NCI-H1436 (cell line): ENCODE measurements at places on chromosomes 2 and 18.

GRCh38 chr2:179297927-179298326 is 33.3 kb upstream of the SESTD1 start:
- no peak for DNase-seq

GRCh38 chr2:200042102-200042735 is 86.8 kb downstream of the MAIP1 start:
- no peak for DNase-seq

DNA sequence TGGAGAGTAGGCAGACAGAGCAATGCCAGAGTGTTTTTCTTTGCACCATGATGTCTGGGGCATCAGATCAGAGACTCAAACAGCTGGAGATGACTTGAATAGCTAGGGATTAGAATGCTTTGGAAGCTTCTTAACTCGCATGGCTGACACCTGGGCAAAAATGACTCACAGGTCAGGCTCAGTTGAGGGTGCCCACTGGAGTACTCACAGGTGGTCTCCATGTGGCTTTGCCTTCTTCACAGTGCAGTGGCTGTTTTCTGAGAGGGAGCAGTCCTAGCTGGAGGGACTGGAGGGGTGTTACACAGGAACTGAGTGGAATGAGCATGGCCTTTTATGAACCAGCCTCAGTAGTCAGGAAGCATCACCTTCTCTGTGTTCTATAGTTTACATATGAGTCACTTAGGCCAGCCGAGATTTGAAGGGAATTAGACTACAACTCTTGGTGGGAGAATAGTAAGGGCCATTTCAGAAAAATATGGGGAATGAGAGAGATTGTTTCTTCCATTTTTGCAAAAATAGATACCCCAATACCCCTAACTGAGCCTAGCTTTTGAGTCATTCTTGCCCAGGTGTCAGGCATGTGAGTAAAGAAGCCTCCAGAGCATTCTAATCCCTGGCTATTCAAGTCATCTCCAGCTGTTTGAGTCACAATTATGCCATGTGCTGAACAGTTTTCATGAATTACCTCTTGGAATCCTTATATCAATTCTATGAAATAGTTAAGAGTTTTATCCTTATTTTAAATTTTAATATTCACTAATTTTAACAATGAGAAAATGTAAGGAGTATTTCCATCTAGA is 7.1 kb upstream of the PPP1R1C start:
- DNase-seq, result no peak

- DNase-seq, result no peak
Measured at GRCh38 chr2:8799004-8799403, 38.4 kb downstream of the KIDINS220 start.

- DNase-seq, result no peak
Measured at GRCh38 chr2:238466243-238466756, 39.6 kb downstream of the ASB1 start.

- DNase-seq, result no peak
Measured at GRCh38 chr2:56271275-56271674, 87.5 kb downstream of the CCDC85A start.

DNA sequence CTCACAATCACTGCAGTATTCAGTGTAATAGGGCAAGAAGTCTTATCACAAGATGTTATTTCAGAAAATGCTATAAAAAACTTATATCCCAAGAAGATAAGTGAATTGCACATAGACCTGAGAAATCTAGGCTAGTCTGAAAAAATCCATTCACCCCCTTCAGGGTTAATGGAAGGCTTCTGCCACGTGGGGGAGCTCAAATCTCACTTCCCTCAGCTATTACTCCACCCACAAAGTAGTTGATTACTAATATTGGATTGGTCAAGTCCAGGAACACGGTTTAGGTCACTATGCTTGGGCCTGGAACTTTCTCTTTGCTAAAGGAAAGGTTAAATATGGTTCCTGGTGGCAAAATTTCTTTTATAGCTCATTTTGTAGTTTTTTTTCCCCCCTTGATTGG is 51.2 kb upstream of the ADAM23 start:
- peak; percentile 39 for DNase-seq

GRCh38 chr2:10497797-10498251 is 49.7 kb upstream of the ODC1 start:
- DNase-seq, result peak; percentile 63

- no peak for DNase-seq
Measured at GRCh38 chr18:12840382-12840781, 43.7 kb downstream of the PTPN2 start.

DNA sequence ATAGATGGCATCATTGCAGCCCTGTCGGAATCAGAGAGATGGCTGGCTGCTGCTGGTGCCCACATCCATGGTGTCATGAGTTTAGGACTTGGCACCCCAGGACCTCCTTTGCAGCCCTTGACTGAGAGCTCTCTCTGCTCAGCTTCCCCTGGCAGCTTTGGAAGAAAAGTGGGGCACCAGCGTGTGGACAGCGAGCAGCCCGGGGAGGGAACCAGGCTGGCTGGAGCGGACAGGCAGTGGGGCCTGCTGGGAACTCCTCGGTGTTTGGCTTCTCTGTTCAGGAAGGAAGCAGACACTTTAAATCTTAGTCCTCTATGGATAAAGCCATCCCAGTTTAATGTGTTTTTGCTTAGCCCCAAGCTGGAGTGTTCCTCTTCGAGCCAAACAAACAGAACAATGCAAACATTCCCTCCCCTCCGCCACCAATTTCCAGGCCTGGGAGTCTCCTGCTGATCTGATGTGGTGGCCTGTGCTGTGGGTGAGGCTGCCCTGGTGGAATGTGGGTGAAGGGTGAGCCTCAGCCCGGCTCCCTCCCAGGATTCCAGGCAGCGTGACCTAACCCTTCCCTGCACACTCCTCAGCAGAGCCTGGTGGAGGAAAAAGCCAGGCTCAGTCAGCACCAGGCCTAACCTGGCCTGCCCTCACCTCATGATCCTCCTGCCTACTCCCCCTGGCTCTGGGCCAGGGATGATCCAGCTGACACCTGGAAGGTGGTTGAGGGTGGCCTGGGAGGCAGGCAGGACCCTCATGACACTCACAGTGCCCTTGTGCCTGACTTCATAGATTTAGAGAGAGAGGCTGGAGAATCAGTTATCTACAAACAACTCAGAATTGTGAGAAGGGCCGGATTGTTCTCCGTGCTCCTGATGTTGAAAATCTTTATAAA is 21.6 kb upstream of the ITGB6 start:
- no peak for DNase-seq

- no peak for DNase-seq
Measured at GRCh38 chr2:49070716-49071115, 83.6 kb downstream of the FSHR start.

GRCh38 chr2:2572393-2573204 is 241.5 kb upstream of the MYT1L start:
- no peak for DNase-seq

DNA sequence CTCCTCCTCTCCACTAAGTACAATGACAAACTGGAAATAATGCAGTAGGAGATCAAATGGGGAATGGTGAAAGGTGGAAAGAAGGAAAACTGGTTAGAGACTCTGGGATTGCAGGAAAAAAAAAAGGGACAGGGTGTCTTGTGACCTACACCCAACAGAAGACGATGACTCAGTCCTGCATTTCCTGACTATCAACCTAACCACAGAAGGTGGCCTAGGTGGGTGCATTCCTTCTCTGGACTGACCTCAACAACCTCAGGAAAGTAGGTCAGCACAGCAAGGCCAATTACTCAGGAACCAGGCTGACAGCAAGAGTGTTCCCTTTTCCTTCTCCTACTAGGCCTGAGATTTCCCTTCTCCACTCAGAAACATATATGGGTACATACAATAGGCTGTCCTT is 1386.4 kb upstream of the ZEB2 start:
- no peak for DNase-seq

DNA sequence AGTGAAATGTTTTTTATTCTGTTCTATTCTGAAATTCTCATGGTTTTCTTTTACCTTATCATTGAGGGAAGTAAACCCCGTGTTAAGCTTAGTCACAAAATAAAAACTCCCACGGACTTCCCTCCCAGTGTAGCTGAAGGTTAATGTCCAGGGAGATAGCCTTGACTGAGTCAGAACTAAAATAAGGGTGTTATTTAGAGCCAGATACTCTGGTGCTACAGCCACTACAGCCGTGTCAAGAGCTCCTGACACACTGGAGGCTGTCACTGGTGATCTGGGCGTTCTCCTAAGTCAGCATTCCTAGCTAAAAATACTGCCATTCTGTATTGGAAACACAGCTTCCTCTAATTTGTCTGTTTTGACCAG is 82.0 kb upstream of the RANBP2 start:
- no peak for DNase-seq

GRCh38 chr18:76487782-76488181 is 7.3 kb downstream of the ZNF516 start:
- DNase-seq, result no peak
